Tibial nerve (tissue), 4 donors: ENCODE measurements at places on chromosomes 13 and 19. TPM values are rescaled to one million over a fixed set of nuclear protein-coding genes. Genes with fewer than 3 reads are reported as not detected.

SIAH3 gene
- total RNA-seq = not detected

CEACAM20 gene
- not detected for total RNA-seq

KPTN gene
- total RNA-seq = 6.9 TPM

DNA sequence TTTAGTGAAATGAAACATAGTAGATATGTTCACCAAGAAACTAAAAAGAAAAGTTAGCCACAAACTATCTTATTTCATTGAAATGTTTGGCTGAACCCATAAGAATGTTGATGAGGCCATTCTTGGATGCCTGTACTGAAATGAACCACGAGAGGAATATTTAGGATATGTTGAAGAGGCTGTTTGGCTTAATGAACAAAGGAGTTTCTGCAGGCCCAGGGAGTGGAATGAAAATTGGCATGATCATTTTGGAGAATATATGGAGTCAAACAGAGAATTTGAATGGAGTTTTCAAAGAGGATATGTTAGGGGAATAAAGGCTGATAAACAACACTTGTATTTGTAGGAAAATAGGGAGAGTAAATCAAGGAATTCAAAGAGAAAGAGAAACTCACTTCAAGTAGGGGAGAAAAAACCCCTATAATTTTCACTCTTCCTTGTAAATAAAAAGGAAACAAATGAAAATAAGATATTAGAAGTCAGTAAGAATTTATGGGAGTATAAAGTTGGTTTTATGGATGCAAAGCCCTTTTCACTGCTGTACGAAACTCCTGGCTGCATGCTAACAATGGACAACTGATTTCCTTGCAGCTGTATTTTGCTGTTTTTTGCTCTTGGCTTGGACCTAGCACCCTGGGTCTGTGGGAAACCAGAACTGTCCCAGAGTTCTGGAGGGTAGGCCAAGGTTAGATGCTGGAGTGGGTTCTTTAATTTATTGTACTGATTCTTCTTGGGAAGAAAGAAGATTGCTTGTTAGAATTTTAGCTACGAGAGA lies 36.5 kb downstream of the KL start:
- no peak for DNase-seq

ELANE gene
- 12.6 TPM for total RNA-seq

DNA sequence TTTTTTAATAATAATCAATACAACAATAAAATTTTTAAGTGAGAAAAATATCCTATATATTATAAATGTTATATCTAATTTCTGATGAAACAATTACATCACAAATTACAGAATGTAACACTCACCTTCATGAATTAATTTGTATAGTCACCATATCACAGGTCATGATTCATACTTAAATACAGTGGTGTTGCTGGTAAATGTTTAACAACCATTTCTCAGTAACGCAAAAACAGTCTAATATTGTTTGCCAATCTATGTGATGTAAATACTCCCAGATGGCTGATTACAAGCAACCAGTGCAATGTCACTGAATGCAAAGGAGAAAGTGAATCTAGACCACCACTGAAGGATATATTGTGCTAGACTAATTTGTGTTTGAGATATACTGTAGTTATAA lies 97.5 kb downstream of the DIAPH3 start:
- DNase-seq = no peak

SMG9 gene
- 35.8 TPM for total RNA-seq
